Kidney (tissue), 22 donors: ENCODE measurements at places on chromosomes 16 and 17.

GRCh38 chr16:85566561-85567100 lies 46.5 kb upstream of the GSE1 start:
- H3K4me3 ChIP-seq = no peak overlapping the region
- H3K27me3 ChIP-seq = no peaks in the 10 kb centered on the region
- peak overlapping the region; percentile 49 for H3K27ac ChIP-seq
- peaks cover 8% of the 10 kb centered on the region for H3K4me1 ChIP-seq
- no peaks in the 10 kb centered on the region for H3K36me3 ChIP-seq

DNA sequence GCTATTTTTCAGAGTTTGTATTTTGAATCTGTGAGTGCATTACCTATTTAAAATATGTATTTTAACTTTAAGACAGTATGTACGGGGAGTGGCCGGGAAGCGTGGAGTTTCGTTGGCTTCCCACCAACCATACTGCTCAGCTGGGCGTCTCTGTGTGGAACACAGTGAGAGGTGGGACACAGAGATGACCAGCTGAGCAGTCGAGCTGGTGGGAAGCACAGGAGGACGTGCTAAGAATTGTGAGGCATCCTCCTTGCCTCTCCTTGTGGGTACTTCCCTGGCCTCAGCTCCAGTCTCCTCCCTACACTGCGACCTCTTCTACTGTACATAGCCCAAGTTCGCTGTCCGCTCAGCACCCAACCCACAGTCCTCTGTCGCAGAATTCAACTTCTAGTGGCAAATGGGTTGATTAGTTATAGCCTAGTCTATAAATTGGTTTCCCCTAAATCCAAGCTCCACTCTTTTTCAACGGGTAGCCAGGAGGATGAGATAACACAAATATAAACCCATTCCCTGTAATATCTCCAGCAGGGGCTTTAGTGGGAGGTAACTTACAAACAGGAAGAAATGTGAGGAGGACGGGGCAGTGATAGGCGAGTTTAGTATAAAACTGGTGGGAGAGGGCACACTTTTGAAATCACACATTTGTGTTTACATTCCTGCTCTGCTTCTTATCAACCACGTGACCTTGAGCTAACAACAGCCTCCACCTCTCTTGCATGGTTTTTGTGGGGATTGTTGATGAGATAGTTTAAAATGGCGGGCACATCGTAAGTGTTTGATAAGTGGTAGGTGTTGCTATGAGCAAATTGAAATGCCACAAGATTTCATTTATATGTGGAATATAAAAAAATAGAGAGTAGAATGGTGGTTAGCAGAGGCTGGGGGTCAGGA lies 211.9 kb upstream of the HS3ST3A1 start:
- H3K27ac ChIP-seq = no peak overlapping the region
- H3K4me1 ChIP-seq = no peaks in the 10 kb centered on the region
- DNase-seq = no peak
- no peaks in the 10 kb centered on the region for H3K27me3 ChIP-seq
- H3K36me3 ChIP-seq = no peaks in the 10 kb centered on the region

DNA sequence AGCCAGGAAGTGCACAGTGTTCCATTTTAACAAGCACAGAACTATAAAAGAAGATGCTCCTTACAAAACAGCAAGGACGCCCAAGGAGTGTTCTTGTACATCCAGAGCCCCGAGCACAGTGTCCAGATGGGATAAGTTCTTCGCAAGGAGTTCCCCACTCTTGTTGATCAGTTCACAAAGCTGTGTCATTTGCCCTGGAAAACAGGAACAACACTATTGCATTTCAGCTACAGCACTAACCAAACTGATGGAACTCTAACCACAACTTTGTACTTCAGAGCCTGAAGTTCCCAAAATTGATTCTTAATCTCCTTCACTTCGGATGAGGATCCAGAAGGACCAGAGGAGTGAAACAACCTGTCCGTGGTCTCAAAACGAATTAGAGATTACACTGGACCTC lies 5.1 kb downstream of the COPS3 start:
- peaks cover 2% of the 10 kb centered on the region for H3K36me3 ChIP-seq
- H3K4me3 ChIP-seq = no peak overlapping the region
- DNase-seq = no peak
- no peak overlapping the region for H3K27ac ChIP-seq

DNA sequence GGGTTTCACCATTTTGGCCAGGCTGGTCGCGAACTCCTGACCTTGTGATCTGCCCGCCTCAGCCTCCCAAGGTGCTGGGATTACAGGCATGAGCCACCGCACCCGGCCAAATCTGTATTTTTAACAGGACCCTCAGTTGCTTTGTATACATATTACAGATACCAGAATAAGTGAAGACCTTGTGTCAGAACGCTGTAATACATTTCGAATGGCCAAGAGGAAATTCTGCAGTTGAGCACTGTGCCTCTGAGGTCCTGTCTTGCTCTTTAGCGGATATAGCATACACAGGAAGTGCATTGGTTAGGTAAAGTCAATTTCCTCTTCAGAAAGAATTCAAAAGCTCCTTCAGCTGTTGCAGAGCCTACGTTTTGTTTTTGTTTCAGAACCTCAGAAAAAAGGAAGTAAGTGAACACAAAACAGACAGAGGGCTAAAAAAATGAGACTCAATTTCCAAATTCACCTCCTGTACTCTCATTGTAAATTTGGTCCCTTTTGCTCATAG lies 15.7 kb downstream of the CRLF3 start:
- no peaks in the 10 kb centered on the region for H3K27me3 ChIP-seq
- no peaks in the 10 kb centered on the region for H3K36me3 ChIP-seq
- H3K4me1 ChIP-seq = no peaks in the 10 kb centered on the region
- no peak overlapping the region for H3K27ac ChIP-seq
- no peak overlapping the region for H3K4me3 ChIP-seq

GRCh38 chr16:85402910-85403692 lies 210.0 kb upstream of the GSE1 start:
- H3K36me3 ChIP-seq = no peaks in the 10 kb centered on the region
- no peak overlapping the region for H3K4me3 ChIP-seq
- no peak overlapping the region for H3K27ac ChIP-seq
- no peaks in the 10 kb centered on the region for H3K27me3 ChIP-seq
- no peaks in the 10 kb centered on the region for H3K4me1 ChIP-seq
- DNase-seq = no peak

- no peaks in the 10 kb centered on the region for H3K27me3 ChIP-seq
- peaks cover 14% of the 10 kb centered on the region for H3K36me3 ChIP-seq
- no peak for DNase-seq
- H3K4me1 ChIP-seq = no peaks in the 10 kb centered on the region
Measured at GRCh38 chr16:50789757-50790156, 47.9 kb downstream of the CYLD start.

DNA sequence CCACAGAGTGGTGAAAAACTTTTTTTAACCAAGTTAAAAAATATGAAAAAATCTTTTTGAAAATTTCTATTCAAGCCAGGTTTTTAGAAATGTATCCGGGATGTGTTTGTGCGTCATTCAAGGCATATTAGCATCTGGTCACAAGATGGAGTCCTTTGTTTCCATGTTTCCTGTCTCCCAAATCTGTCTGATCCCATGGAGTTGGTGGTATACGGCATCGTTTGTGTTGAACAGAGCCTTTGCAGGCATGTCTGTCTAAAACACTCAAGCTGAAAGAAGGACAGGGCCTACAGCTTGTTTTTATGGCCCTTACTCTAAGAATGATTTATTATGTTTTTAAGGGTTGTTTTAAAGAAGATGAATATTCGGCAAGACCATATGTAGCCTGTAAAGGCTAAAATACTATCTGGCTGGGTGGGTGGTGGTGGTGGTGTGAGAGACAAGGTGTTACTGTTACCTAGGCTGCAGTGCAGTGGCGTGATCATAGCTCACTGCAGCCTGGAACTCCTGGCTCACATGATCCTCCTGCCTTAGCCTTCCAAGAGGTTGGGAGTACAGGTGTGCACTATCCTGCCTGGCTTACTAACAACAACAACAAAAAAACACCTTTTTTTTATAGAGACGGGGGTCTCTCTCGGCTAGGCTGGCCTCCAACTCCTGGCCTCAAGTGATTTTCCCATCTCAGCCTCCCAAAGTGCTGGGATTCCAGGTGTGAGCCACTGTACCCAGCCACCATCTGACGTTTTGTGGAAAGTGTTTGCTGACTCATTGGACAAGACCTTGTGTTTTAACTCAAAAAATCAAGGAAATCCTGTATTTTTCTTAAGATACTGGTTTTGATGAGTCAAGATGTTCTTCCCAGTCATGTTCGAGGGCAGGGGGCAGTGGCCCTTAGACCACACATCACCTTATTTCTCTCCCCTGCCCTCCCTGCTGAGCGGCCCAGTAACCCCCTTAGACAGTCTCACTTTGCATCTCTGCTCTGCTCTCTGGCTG lies 52.2 kb downstream of the NDE1 start:
- no peak overlapping the region for H3K27ac ChIP-seq
- no peak overlapping the region for H3K4me3 ChIP-seq
- H3K36me3 ChIP-seq = peaks cover 3% of the 10 kb centered on the region
- no peaks in the 10 kb centered on the region for H3K4me1 ChIP-seq

DNA sequence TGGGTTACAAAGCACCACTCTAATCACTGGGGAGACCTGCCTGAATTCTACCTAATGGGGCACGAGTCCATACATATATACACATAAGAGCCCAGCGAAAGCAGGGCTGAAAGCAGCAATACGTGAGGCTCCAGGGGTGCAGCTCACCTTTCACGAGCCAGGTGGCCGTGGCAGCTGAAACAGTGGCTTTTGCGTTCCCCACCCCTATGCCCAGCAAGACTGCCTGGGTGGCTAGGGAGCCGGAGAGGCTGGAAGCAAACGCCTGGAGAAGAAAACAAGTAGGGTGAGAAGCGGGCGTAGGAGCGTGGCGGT lies 618 bp downstream of the RUSF1 start:
- peaks cover 6% of the 10 kb centered on the region for H3K4me1 ChIP-seq
- no peaks in the 10 kb centered on the region for H3K36me3 ChIP-seq
- H3K27ac ChIP-seq = peak overlapping the region; percentile 92
- DNase-seq = no peak
- no peaks in the 10 kb centered on the region for H3K27me3 ChIP-seq
- H3K4me3 ChIP-seq = peak overlapping the region; percentile 89

GRCh38 chr17:47851764-47852112 lies 775 bp upstream of the SP6 start:
- no peak for DNase-seq
- no peak overlapping the region for H3K27ac ChIP-seq
- peaks cover 44% of the 10 kb centered on the region for H3K27me3 ChIP-seq

- no peaks in the 10 kb centered on the region for H3K4me1 ChIP-seq
- peaks cover 4% of the 10 kb centered on the region for H3K27me3 ChIP-seq
- DNase-seq = no peak
- H3K36me3 ChIP-seq = no peaks in the 10 kb centered on the region
- no peak overlapping the region for H3K27ac ChIP-seq
Measured at GRCh38 chr17:1916963-1917715, 87.3 kb downstream of the RPA1 start.

- no peaks in the 10 kb centered on the region for H3K4me1 ChIP-seq
- no peak for DNase-seq
- no peak overlapping the region for H3K27ac ChIP-seq
- H3K27me3 ChIP-seq = no peaks in the 10 kb centered on the region
- H3K36me3 ChIP-seq = no peaks in the 10 kb centered on the region
- H3K4me3 ChIP-seq = no peak overlapping the region
Measured at GRCh38 chr16:60214311-60214710, 1480.2 kb upstream of the GOT2 start.

GRCh38 chr16:19884611-19885450 lies at the start of gene GPRC5B:
GPRC5B (minus strand) TSS chr16:19884848; CDS start chr16:19872845, 12,003 bp downstream.
- peak; percentile 61 for DNase-seq
- peak within 1 kb of the TSS; percentile 65 for H3K4me3 ChIP-seq
- H3K36me3 ChIP-seq = no peaks in the 10 kb centered on the region
- H3K4me1 ChIP-seq = peaks cover 5% of the 10 kb centered on the region
- H3K27ac ChIP-seq = peak within 1 kb of the TSS; percentile 59

DNA sequence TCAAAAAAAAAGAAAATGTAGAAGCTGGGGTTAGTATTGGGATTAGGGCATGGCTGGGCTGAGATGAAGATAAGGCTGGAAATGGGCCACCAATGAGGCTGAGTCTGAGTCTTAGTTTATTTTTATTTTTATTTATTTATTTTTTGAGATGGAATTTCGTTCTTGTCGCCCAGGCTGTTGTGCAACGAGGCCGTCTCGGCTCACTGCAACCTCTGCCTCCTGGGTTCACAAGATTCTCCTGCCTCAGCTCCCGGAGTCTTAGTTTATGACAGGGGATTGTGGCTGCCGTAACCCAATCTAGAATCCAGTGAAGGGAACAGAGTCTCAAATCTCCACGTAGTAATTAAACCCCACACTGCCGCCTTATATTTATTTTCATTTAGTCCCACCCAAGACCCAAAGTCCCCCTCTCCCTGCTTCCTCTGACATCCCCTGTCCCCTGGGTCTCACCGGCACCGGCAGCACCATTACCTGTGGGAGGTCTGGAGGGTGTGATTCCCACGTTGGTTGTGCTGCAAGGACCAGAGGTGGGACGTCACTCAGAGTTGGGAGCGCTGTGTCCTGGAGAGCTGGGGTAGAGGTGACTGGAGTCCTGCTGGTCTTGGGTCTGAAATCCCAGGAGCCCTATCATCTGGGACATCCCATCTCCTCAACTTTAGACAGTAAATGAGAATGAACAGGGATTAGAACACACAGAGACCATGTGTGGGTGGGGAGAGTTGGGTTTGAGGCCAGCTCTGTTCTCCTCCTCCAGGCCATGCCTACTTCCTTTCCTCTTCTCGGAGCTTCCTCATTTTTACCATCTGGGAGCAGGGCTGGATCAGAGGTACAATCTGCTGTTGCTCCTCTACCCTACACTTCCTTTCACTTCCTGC lies at the start of gene CLEC10A:
TSS of gene CLEC10A (minus strand) at position 671 of the 875 bp plus-strand sequence. CDS start 1,439 bp downstream, outside the sequence.
- no peak within 1 kb of the TSS for H3K4me3 ChIP-seq
- no peaks in the 10 kb centered on the region for H3K4me1 ChIP-seq
- H3K27me3 ChIP-seq = no peaks in the 10 kb centered on the region
- no peak within 1 kb of the TSS for H3K27ac ChIP-seq
- no peak for DNase-seq

- H3K36me3 ChIP-seq = no peaks in the 10 kb centered on the region
- peak; percentile 73 for DNase-seq
- H3K27ac ChIP-seq = no peak within 1 kb of the TSS
- H3K4me3 ChIP-seq = no peak within 1 kb of the TSS
- H3K27me3 ChIP-seq = peaks cover 31% of the 10 kb centered on the region
- H3K4me1 ChIP-seq = no peaks in the 10 kb centered on the region
Measured at GRCh38 chr16:55655897-55656681, at the start of gene SLC6A2. SLC6A2 (plus strand) TSS chr16:55655988; CDS start chr16:55656695, 707 bp downstream.
